Activated naive CD4-positive, alpha-beta T cell treated with anti-CD3 and anti-CD28 coated beads for 36 hours (primary cell): ENCODE measurements at places on chromosomes 2 and 18. TPM values are rescaled to one million over a fixed set of nuclear protein-coding genes. Genes with fewer than 3 reads are reported as not detected.

- no peaks in the 10 kb centered on the region for H3K4me1 ChIP-seq
- no peaks in the 10 kb centered on the region for H3K36me3 ChIP-seq
- no peak overlapping the region for H3K27ac ChIP-seq
- no peaks in the 10 kb centered on the region for H3K27me3 ChIP-seq
- DNase-seq, result no peak
- H3K4me3 ChIP-seq, result no peak overlapping the region
These were observed 37.5 kb upstream of the SCN9A start for GRCh38 chr2:166413255-166413654.

GRCh38 chr2:20832606-20833005, 9.7 kb upstream of the LDAH start:
- no peak overlapping the region for H3K4me3 ChIP-seq
- H3K4me1 ChIP-seq, result peaks cover 2% of the 10 kb centered on the region
- no peak for DNase-seq
- H3K27ac ChIP-seq, result no peak overlapping the region

Gene STPG4
- 0.27 TPM for total RNA-seq

Gene SPEG
- 1.3 TPM for total RNA-seq

GRCh38 chr2:56749152-56749752, 565.5 kb downstream of the CCDC85A start:
- DNase-seq, result no peak
- H3K4me1 ChIP-seq, result no peaks in the 10 kb centered on the region
- H3K27me3 ChIP-seq, result no peaks in the 10 kb centered on the region
- H3K4me3 ChIP-seq, result no peak overlapping the region
- H3K27ac ChIP-seq, result no peak overlapping the region

DNA sequence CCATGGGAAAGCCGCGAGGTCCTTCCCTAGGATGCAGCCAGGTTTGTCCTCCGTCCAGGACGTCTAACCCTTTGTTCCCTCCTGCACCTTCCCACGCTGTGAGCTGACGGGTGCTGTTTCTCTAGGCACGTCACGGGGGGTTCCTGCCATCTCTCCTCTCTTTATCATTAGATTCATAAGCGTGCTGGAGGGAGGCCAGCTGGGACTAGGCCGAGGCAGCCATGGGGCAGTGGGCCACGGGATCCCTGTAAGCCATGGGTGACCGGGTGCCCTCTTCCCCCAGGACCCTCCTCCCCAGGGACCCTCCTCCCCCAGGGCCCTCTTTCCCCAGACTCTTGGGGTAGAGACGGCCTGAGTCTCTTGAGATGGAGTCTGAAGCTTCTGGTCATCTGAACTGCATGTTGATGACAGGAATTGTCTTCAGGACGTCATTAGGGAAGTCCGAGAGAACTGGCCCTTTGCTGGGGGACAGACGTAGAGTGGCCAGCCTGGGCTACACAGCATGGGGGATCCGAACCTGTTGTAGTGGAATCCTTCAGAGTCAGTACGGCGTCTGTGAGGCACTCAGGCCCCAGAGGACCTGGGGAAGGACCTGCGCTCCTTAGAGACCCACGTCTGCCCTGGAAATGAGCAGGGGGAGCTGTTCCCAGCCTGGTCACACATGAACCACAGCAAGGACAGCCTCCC, 108.1 kb downstream of the TPO start:
- H3K36me3 ChIP-seq, result no peaks in the 10 kb centered on the region
- peaks cover 23% of the 10 kb centered on the region for H3K4me1 ChIP-seq
- DNase-seq, result no peak
- no peaks in the 10 kb centered on the region for H3K27me3 ChIP-seq

DNA sequence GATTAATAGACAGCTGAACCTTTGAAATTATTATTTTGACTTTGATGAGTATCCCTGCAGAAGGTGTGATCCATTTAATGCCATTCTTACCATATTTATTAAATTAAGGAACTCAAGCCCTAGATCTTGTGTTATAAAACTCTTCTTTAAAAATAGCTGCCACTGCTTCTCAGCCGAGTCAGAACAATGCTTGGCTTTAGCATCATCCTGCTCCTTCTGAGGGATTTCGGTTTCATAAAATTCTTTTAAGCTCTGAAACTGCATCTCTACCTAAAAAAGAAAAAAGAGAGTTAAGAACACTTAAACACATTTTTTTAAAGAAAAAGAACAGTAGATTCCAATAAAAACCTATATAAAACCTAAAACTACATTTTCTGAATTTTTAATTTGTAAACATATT, 70.7 kb upstream of the TTN start:
- no peaks in the 10 kb centered on the region for H3K4me1 ChIP-seq
- H3K36me3 ChIP-seq, result peaks cover 7% of the 10 kb centered on the region
- no peaks in the 10 kb centered on the region for H3K27me3 ChIP-seq
- H3K4me3 ChIP-seq, result no peak overlapping the region

Gene FAM124B
- total RNA-seq, result 0.43 TPM

DNA sequence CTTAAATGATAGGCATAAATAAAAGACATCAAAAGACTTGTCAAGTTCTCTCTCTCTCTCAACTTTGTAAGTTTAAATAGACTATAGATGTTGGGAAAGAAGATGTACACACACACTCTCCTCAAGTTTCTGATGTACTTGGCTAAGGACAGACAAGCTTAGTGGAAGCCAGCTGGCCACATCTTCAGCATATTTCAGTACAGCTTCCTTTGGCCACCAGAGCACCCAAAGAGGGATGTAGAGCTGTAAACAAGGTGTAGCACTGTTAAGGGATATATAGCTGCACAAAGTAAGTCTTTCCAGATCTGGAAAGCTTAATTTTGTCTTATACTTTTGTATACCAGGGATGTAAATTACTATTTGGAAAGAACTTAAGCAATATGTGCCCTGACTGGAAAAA, 64.3 kb upstream of the MSTN start:
- no peak for DNase-seq
- no peak overlapping the region for H3K27ac ChIP-seq
- H3K36me3 ChIP-seq, result no peaks in the 10 kb centered on the region
- no peak overlapping the region for H3K4me3 ChIP-seq
- H3K27me3 ChIP-seq, result no peaks in the 10 kb centered on the region

Gene HOXD1
- total RNA-seq, result not detected
